ENCODE measurements at places on chromosomes 16 and 17.

- peak; percentile 63 for DNase-seq
Observed at GRCh38 chr17:49694847-49695697, 12.7 kb downstream of the SLC35B1 start.

DNA sequence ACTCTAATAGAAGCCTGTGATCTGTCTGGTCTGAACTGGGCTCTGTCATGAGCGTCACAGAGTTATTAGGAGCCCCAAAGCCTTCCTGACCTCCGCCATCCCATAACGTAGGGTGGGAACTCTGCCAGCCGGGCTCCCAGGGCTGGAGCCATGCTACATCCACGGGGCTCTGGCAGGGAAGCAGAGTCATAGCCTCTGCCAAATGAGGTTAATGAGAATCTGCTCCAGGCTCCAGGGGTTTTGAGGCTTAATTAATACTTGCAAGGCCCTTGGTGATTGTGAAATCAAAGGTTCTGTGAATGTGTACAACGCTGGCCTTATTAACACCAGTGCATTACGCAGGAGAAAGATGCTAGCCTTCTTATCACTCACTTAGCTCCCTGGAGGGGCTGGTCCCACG is 42.4 kb upstream of the ZFP90 start:
- no peak for DNase-seq

DNA sequence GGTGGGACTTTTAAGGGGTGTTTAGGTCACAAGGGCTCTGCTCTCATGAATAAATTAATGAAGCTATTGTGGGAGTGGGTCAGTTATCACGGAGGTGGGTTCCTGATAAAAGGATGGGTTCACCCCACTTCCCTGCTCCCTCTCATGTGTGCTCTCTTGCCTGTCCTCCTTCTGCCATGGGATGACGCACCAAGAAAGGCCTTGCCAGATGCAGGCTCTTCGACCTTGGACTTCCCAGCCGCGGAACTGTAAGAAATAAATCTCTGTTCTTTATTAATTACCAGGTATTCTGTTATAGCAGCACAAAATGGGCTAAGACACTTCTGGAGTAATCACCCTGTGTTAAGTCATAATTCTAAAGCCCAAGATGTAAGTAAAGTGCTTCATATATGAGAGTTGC is 141.5 kb downstream of the ASIC2 start:
- DNase-seq, result no peak

- DNase-seq, result peak; percentile 65
Observed at GRCh38 chr17:72665852-72666851, 426.3 kb downstream of the SLC39A11 start.

GRCh38 chr17:38915639-38915995 is 9.8 kb upstream of the LASP1NB start:
- no peak for DNase-seq

Data from left hindlimb (tissue), 1 donor.